ENCODE measurements at places on chromosomes 1 and 21.

- DNase-seq: no peak
Measured at GRCh38 chr1:21099034-21099868, 77.4 kb downstream of the EIF4G3 start.

GRCh38 chr1:42926235-42926878 is 32.3 kb downstream of the SLC2A1 start:
- no peak for DNase-seq

- no peak for DNase-seq
Measured at GRCh38 chr1:180521474-180522212, 19.3 kb upstream of the ACBD6 start.

DNA sequence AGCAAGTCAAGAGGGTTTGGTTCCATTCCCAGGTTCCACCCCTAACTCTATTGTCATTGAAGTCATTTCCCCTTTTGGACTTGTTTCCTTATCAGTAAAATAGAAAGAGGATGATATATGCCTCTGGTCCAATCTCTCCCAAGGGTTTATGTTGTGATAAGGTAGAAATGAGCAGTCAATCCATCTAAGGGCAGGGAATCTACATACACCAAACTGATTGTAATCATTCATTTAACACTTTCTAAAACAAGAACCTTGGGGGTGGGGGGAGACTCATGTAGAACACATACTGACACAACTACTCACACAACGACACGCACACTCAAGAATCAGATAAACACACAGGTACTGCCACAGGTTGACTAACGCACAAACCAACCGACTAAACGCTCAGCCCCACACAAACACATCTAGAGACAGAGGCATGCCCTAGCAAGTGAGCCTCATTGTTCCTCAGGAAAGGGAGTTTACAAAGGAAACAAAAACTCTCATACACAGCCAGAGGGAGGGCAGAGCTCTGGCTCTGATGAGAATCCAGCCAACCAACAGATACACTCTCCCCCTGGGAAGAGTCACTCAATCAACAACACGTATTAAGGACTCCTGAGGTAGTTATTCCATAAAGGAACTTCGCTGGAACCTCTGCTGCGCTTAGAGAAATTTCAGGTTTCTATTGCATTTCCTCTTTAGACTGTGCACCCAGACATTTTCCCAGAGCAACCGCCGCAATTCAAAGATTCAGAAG is 1.0 kb downstream of the F11R start:
- DNase-seq: no peak

- no peak for DNase-seq
Measured at GRCh38 chr21:35172231-35172630, 123.1 kb upstream of the RUNX1 start.

GRCh38 chr1:182739545-182739944 is 50.0 kb upstream of the NPL start:
- DNase-seq: no peak

GRCh38 chr1:109765896-109766615 is 2.3 kb upstream of the EPS8L3 start:
- no peak for DNase-seq

DNA sequence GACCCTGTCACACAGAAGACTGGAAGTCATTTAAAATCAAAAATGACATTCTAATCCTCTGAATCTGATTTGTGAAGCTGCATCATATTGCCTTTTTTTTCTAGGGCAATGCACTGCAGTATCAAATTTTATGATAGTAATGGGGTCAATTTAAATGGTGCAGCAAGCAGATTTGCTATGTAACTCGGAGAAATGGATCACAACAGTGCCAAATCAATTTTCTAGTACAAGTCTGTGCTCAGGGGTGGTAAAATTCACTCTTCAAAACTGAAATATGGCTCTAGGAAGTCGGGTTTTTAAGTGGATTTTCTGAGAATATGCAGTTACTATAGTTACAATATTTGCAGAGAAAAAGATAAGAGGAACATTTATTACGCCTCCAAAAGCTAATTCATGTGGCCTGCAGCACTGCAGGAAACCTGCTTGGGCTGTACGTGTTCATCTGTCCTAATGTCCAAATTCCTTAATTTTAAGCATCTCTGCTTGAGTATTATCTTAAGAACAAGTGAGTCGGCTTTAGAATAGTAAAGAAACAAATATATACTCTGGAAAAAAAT is 31.5 kb downstream of the HLCS start:
- DNase-seq: no peak

DNA sequence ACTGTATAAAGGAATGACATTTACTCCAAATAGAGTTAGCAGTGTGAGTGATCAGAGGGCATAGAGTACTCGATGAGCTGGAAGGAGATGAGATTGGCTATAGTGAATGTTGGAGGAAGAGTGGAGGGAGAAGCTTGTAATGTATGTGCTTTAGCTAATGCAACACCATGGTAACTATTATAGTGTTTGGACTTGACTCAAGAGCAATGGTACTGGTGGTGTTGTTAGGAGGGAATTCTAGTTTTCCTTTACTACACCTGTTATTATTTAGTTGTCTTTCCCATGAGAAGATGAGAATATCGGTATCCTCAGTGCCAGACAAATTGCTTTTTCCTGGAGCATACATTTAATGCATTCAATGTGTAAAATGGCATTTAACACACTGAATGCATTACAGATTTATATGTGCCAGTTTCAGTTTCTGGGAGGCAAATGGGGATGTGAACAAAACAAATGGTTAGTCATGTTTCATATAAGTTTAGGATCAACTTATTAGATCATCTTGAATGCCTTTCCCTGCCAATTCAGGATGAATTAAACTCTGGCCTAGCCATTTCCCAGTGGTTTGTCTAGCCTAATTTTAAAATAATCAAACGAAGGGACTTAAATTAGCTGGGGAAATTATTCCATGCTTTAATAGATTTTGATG is 291.1 kb upstream of the ADAMTS5 start:
- DNase-seq: no peak

GRCh38 chr1:33170351-33171274 is 11.2 kb downstream of the TRIM62 start:
- no peak for DNase-seq

- no peak for DNase-seq
Measured at GRCh38 chr1:201904579-201904978, 15.9 kb downstream of the SHISA4 start.

GRCh38 chr1:216119600-216119999 is 303.6 kb downstream of the USH2A start:
- DNase-seq: no peak

GRCh38 chr1:101190441-101190840 is 46.4 kb upstream of the S1PR1 start:
- no peak for DNase-seq

DNA sequence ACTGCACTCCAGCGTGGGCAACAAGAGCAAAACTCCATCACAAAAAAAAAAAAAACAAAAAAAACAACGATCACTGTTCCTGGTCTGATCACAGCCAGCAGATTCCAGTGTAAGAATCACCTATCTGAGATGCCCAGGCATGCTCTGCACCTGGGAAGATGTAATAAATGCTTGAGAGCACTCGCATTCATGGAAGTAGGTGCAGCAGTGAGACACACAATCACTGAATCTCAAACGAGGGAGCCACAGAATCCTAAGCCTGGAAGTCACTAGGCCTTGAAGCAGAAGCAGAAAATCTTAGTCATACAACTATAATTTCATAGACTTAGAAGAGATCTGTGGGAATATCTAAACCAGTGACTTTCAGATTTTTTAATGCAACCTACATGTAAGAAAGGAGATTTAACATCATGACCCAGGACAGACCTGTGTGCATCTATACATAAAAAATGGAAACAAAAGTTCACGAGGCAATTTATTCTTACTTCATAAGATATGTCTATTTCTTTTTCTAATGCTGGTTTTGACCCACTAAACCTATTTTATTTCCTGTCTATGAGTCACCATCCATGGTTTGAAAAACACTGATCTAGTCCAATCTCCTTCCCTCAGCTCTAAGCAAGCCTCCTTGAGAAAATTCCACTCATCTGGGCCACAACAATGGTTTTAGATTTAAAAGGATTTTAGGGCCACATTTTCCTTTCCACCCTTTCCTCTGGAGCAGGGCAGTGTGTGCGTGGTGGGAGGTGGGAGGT is 30.4 kb downstream of the RIMS3 start:
- DNase-seq: no peak

DNA sequence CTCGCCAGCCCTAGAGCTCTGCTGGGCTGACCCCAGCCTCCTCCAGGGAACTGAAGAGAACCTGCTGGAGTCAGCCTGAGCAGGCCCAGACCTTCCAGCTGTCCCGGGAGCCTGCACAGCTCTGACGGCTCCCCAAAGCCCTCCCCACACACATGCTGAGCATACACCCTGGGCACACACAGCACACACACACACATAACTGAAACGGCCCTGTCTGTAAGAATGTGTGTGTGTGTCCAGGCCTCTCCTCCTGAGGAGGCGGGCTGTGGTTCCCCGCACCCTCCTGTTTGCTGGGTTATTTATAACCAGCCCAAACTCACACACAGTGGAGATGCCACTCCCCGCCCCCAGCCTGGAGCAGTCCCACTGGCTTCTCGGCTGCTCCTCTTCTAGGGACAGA is 20.2 kb downstream of the SDC3 start:
- no peak for DNase-seq

DNA sequence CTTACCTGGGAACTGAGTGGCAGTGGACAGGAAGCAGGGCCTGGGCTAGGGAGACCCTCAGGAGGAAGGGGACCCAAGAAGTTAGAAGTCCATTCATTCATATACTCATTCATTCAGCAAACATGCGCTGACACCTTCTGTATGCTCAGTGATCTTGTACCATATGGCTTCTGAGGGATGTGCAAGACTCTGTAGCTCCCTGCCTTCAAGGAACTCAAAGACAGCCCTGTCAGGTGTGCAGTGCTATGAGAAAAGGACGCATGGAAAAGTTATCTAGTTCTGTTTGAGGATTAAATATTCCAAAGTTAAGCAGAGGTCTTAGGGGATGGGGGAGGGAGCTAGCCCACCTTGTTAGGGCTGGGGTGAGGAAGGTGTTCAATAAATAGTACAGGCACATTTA is 12.5 kb downstream of the DMAP1 start:
- no peak for DNase-seq

- no peak for DNase-seq
Measured at GRCh38 chr1:42179275-42179674, 14.7 kb upstream of the GUCA2A start.

GRCh38 chr1:202807451-202807925 is 733 bp downstream of the KDM5B start:
- DNase-seq: no peak

GRCh38 chr1:228884196-228884595 is 148.9 kb downstream of the RHOU start:
- peak; percentile 37 for DNase-seq

DNA sequence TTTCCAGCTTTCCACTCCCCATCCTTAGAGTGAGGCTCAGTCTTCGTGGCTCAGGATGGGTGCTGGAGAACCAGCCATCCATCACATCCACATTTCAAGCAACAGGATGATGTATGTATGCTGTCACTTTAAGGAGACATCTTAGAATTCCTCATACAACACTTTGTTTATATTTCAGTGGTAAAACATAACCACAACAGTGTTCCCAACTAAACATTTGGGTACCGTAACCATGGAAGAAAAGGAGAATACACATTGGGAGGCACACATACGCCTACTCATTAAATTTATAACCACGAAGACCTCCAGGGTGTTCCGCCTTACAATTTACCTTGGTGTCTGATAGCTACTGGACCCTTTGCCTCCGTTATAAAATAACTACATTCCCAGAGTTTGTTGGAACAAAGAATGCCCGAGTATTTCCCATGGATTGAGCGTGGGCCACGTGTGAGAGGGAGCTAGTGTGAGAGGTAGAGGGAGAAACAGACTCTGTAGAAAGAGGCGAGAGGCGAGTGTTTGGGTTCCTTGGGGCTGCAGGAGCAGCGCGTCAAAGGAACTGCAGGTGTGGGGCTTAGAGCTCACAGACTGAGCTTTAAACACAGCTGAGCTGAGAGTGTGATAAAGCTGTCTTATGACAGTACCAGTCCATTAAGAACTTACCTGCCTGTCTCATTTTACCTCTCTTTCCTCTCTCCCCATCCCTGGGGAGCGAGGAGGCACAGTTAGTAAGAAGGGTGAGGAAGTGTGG is 111.5 kb upstream of the USP24 start:
- no peak for DNase-seq

- DNase-seq: no peak
Measured at GRCh38 chr1:117644696-117645311, 39.0 kb downstream of the TENT5C start.

DNA sequence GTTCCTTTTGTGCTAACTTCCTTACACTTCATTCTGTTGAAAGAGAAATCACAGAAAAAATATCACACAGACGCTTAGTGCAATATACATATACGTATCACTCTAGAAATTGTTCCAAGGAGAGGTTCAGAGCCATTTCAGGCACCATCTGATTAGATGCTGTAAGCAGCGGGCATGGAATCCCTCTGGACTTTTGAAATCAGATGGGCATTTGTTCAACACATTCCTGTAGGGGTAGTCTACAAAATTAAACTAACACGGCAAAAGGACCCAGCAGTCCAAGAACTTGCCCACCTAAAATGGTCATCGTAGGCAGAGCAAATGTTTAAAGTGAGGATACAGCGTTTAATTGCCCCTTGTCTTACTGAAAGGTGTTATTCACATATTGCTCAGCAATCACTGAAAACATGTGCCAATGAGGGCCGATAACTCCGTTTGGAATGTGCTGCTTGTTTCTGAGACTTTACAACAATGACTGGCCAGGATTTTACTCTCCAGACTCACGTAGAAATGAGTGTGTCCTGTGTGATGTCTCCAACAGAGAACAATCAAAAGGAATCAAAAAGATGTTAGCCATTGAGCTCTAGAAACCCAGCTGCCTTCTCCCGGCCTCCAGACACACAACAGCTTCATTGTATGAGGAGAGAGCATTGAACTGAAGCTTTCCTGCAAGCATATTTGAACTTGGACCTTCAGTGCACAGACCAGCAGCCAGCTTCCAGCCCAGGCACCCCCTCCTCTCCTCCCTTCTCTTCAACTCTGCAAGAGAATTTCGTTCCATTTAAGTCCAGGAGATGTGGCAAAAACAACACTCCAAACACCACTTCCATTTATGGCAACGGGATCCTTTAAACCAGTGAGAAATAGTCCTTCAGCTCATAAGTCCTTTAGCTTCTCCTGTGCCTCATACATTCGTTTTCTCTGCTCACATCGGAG is 32.1 kb upstream of the ADORA3 start:
- DNase-seq: no peak

DNA sequence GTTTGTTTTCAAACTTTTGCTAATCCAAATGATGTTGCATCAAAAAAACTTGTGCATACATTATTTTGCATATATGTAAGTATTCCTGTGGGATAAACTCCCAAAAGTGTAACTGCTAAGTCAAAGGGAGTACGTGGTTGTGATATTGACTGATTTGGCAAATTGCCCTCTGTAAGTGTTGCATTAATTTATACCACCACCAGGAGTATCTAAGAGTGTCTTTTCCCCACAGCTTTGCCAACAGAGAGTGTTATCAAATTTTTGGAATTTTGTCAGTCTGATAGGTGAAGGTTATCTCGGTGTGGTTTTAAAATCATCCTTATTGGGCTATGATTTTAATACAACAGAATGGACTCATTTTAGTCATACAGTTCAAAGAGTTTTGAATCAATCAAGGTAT is 30.1 kb upstream of the PARP1 start:
- no peak for DNase-seq

DNA sequence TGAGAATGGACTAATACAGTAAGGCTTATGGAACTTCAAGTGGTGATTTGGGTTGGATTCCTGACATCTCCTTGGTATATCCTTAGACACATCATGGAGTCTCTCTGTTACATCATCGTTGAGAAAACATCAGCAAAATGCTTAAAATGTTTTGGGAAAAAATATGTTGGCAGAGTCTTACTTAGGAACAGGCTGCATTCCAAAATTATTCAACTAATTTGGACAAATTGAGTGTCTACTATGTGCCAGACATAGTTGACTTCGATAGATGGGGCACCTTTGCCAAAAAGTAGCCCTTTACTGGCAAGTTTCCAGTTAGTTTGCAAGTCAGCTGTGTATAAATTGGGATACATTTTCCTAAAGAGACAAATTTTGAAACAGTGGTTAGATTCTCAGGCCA is 253.4 kb upstream of the ST6GALNAC5 start:
- DNase-seq: no peak
